ENCODE measurements at places on chromosomes 7 and 10.

DNA sequence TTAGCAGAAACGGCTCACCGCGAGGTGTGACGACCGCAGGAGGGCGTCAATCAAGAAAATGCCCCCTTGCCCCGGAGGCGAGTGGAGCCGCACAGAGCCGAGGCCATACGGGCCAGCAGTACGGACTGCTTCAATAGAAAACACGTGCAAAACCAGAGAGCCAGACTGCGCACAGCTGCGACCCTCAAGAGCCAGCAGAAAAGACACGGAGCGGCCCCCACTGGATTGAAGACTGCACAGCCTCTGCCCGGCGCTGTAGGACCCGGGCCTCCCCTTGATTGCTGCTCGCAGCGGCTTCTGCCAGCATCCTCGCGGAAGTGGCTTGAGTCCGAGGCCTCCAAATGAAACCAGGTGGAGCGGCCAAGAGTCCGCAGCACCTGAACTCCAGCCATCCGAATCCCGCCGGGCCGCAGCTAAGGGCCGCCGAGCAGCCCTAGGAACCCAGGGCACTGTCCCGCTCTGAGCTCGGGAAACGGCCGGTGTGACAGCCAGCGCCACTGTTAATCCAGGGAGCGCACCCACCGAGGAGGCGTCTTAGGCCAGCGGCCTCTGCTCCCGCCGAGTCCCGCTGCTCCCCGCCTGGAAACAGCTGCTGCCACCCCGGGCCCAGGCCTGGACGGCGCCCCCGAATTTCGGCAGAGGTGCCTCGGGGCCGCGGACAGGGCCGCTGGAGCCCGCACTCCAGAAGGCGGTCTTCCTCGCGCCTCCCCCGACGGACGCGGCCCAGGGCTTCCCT lies 660 bp upstream of the HHEX start:
- DNase-seq = no peak

GRCh38 chr10:71700731-71701368 lies 18.7 kb downstream of the C10orf105 start:
- no peak for DNase-seq

DNA sequence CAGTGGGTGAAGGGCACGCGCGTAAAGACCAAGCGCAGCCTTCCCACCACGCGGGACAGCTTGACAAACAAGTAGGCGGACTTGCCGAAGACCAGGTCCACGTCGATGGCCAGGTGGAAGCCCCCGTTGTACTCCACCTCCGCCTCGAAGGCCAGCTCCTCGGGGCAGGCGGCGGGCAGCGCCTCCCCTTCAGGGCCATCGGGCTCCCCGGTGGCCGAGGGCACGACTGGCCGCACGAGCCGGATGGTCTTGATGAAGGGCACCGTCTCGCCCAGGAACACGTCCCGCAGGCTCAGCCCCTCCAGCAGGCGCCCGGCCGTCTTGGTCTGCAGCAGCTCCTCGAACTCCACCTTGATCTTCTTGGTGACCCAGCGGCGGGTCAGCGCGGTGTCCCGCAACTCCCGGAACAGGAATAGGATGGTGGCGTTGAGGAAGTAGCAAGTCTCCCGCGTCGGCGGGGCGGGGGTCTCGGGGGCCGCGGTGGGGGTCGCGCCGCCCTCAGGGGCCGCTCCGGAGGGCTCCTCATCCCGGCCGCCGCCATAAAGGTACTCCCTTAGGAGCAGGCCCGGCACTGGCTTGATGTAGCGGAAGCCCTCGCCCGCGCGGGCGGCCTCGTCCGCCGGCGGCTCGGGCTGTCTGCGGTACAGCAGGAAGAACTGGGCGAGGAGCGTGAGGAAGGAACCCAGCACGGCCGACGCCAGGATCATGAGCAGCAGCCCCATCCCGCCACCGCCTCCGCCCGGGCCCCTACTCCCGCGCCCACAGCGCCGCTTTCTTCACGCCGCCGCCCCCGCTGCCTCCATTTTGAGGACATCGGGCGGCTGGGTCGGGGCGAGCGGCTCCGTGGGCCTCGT lies 507 bp downstream of the PDZD8 start:
- DNase-seq = no peak

DNA sequence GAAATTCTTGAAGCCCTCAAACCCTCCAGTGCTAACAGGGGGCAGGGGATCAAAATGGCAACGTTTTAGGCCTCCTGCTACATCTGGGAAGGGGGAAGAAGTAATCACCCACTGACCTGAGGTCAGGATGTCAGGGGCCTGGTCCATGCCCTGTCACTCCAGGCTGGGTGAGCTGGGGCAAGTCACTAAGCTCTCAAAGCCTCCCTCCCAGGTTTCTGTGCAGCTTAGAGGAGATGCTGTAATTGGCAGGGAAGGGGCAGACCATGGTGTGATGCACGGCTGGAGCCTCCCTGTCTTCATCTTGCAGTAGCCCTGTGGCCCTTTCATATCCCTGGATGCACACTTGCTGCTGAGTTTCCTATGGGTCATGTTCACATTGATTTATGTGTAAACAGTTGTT lies 27.2 kb downstream of the LEP start:
- no peak for DNase-seq

- no peak for DNase-seq
Observed at GRCh38 chr10:110892602-110893288, 21.0 kb downstream of the PDCD4 start.

DNA sequence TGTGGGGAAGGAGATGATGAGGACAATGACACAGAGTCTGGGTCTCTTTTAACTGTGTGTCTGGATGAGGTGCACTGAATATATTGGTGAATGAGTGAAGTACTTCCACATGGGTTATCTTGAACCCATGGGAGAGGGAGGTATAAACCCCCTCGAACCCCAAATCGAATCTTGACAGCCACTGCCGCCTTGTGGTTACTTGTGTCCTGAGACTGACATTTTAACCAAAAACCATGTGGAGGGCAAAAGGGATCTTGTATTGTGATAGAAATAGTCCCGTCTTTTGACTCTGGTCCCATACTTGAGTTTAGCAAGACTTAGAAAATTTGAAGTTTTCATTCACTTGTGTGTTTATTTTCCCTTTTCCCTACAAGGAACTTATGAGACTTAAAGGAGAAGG lies 283.3 kb downstream of the PHTF2 start:
- DNase-seq = no peak

- DNase-seq = no peak
Observed at GRCh38 chr10:114684084-114684821, 26.2 kb upstream of the ABLIM1 start.

- DNase-seq = no peak
Observed at GRCh38 chr7:110502888-110503465, 588.0 kb upstream of the LRRN3 start.

GRCh38 chr7:158040199-158040598 lies 547.4 kb downstream of the PTPRN2 start:
- DNase-seq = no peak
